Epithelial cell of prostate (primary cell): ENCODE measurements at places on chromosomes 2 and 18.

DNA sequence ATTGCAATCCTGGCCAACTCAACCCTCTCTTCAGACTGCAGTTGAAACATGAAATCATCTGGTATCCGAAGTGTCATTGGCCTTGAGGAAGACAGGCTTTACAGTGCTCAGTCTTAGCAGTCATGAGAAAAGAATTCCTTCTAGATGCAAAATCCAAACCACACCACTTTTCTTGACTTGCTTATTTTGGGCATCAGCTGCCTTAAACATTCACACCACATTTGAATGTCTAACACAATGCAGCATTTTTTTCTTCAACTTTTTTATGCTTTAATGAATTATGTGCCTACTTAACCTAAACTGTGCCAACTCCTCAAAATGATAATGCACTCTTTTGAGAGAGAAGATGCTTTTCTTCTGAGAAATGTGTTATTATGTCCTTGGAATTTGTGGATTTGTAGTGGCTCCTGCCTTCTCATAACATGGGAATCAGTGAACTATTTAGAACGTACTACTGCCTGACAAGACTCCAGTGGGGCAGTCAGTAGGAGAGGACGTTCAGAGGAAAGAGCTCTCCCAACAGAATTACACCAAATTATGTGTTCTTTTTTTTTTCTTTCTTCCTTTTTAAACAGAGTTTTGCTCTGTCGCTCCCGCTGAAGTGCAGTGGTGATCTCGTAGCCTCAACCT lies 3.2 kb upstream of the FAM98A start:
- DNase-seq, result no peak

DNA sequence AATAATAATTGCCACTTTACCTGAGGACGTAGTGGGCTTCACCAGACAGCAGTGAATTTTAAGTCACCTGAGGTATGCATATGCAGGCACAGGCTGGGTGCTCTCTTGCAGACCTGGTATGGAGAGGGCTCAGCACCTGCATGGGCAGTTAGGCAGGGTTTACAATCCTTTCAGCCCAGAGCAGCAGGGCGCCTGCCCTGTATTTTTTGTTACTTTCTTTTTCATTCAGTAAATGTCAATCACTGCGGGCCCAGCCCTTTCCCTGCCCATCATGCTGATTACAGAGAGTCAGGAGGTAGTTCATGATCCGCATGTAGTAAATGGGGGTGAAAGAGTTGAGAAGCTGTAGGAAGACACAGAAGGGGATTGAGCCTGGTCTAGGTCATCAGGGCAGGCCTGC lies 147.0 kb upstream of the ALPP start:
- DNase-seq, result no peak

GRCh38 chr2:133755480-133756300 lies 187.4 kb upstream of the NCKAP5 start:
- DNase-seq, result no peak

DNA sequence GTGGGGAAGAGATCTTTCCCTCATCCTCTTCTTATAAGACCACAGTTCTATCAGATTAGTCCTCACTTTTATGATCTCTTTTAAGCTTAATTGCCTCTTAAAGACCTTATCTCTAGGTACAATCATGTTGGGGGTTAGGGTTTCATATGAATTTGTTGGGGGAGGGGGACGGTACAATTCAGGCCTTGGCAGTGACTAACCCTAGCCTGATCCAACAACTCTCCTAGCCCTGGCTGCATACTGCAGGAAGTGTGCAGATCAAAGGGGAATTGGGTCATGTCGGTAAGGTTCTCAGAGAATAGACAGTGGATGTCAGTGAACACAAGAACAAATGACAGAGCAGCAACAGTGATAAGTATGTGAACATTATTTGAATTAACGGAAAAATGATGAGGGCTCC lies 16.4 kb downstream of the CAPN13 start:
- DNase-seq, result no peak

DNA sequence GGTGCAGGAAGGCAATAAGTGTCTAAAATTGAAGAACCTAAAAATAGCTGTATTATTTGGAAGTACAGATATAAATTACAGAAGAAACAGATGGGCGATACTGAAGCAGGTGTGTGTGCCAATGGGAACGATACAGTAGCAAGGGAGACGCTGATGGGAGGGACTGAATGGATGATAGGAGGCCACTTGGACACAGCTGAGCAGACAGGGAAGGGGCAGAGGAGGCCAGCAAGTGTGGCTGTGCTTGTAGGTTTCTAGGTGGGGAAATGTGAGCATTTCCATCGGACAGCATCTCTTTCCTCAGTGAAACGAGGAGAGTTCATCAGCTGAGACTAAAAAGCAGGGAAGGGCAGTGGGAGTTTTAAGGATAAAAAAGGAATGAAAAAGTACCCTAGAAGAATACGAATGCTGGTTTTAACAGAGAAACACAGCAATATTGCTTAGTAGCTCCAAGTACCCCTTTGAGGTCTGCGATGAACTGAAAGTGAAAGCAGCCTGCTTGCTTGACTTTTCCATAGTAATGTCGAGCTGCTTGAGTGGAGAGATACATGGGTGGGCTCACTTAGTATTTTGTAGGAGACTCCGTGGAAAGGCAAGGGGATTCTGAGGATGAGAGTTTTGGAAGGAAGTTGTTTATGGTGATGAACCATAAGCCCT lies 91.7 kb upstream of the EPC2 start:
- DNase-seq, result no peak

- no peak for DNase-seq
These were observed 140.8 kb downstream of the PXDN start for GRCh38 chr2:1603521-1603920.

DNA sequence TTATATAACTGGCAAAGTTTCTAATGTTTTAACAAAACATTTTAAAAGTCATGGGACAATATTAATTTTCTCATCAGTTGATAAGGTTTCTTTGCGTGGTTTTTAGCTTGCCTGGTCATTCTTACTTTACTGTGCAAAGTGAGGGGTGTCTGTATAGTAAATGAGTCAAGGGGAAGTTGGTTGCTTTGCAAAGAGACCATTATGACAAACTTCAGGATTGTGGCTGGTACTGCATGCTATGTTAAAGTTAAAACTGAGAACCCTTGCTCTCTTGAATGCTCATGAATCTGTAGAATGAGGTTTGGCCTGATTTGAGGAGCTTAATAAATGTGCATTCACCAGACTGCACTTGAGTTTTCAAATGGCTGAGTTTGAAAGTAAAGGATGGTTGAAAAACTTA lies 47.0 kb downstream of the COL4A4 start:
- no peak for DNase-seq

GRCh38 chr2:9709539-9710285 lies 78.9 kb upstream of the YWHAQ start:
- DNase-seq, result no peak

DNA sequence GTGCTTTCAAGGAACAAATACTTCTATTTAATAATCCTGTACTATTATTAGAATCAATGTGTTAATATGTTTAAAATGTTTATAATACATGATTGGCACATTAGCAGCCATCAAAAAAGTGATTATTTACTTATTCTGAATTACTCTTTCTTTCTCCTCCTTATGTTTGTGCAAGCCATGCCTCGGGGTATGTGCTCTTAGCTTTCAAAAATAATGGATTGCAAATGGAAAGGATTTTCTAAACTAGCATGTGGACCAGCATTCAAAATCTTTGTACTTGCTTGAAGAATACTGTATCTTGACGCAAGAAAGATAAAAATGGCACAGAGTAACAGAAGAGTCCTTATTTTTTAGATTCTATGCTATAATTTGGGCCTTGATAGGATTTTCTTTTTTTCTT lies 156.5 kb downstream of the CDH7 start:
- no peak for DNase-seq

DNA sequence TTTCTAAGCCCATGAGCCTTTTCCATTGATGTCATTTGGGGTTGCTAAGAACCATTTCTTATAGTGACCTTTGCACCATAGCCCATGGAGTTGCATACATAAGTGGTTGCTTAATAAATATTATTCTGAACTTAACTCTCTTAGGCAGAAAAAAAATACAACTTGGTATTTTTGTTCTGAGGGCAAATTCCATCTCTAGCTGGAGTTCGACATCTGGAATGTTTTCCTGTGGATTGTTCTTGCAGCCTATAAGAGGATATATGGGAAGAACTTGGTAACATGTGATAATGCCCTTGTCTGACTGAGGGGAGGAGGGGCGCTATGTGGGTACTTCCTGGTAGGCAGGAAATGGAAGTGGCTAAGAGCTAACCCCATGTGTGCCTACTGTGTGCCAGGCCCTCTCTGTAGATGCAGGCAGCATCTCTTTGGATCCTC lies 20.7 kb downstream of the IGFBP2 start:
- no peak for DNase-seq
